Naive thymus-derived CD8-positive, alpha-beta T cell (primary cell): ENCODE measurements at places on chromosomes 3 and 15. TPM values are rescaled to one million over a fixed set of nuclear protein-coding genes. Genes with fewer than 3 reads are reported as not detected.

The CKMT1B gene
- total RNA-seq: not detected

The DPPA4 gene
- total RNA-seq: 6.2 TPM

The CSPG4 gene
- total RNA-seq: not detected

The C15orf62 gene
- total RNA-seq: 2.0 TPM

The CFAP100 gene
- not detected for total RNA-seq

The C2CD4A gene
- not detected for total RNA-seq

The FETUB gene
- not detected for total RNA-seq

The UPK1B gene
- not detected for total RNA-seq

The CDC25A gene
- total RNA-seq: not detected

GRCh38 chr3:150074277-150074676, 103.6 kb upstream of the PFN2 start:
- DNase-seq: no peak

DNA sequence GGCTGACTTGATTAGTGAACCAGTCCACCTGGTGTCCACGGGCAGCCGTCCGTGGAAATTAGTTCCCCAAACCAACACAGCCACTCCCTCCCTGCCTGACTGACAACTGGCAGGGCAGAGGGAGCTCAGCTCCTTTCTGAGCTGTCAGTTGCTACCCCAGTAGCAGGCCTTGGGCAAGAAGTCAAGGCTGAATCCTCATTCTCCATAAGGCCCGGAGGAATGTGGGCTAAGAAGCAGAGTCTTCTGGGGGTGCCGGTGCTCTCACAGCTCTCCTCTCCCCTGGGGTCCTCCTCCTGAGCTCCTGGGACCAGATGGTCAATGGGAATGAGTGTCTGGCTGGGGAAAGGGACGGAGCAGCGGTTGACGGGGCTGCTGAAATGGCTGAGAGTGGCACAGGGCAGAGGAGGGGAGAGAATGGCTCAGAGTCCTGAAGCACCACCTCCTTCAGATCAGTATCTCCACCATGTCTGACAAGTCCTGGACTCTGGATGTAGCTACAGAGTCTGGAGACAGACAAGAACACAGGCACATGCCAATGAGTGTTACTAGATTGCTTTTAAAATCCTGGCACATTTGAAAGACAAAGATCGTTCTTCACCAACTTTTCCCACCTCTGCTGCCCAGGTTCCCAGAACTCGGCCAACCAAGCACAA, 16.9 kb downstream of the AMOTL2 start:
- DNase-seq: no peak

- peak; percentile 26 for DNase-seq
Observed at GRCh38 chr3:194141415-194142155, 5.6 kb downstream of the HES1 start.

- DNase-seq: peak; percentile 34
Observed at GRCh38 chr3:58463181-58463941, 28.5 kb upstream of the KCTD6 start.

DNA sequence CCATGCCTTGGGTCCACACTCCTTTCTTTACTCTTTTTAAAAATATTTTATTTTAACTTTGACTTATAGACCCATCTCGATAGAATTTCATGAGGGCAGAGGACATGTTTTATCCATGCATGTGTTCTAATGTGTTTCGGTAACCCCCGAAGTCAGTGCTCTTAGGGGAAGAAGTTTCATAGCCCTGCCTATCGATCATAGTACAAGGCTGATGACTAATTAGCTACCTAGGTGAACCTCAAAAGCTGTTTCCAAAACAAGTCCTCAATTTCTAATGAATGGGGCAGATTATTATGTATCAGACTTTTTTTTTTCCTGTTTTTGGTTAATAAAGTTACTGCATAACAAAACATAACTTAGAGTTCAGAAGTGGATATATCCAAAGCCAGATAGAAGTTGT, 82.0 kb downstream of the MBNL1 start:
- no peak for DNase-seq

DNA sequence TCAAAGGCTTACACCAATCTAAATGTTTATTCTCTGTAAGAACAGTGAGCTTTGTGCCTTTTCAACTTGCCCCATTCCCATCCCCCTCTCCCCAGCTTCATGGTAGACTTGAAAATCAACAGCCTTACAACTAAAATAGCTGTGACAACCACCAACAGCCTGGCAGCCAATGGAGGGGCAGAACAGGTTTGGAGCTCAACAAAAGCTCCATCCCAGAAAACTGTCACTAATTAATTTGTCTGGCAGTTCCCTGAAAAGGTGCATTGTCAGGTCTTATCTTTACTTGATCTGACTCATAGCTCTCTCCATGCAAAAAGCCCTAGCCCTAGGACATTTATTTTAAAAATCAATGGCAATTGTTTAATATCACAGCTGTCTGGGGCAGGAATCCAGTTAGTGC, 22.6 kb downstream of the MTHFS start:
- DNase-seq: no peak

DNA sequence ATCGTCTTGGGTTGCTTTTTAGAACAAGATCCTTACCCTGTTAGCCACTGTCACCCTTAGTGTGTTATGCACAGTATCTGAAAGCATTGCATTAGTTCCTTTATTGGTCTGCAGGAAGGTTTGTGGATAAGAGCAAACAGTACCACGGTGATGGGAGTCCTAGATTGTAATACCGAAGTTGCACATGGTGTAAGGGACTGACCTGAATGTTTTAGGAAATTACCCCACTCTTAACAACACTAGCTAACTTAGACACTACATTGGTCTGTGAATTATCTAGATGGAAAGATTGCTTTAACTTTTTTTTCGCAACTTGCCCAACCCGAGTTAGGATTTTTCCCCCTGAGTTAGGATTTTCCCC, 1.3 kb downstream of the STT3B start:
- no peak for DNase-seq

DNA sequence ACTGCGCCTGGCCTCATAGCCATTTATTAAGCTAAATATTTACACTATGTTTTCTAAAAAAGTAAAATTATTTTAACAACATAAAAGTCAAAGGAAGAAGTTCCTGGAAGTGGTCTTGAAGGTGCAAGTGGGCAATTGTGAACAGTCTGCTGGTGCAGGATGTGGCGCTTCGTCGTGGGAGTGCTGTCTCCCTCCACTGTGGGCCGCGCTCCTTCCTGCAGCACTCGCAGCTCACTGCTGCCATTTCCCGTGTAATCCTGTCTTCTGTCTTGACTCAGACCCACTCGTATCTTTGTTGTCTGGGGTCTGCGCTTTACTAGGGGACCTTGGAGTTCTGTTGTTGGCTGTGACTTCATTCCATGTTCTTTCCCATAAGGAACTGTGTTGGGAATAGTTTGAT, 56.3 kb downstream of the APBA2 start:
- peak; percentile 75 for DNase-seq

- peak; percentile 9 for DNase-seq
Observed at GRCh38 chr15:25439369-25439836, 579 bp upstream of the UBE3A start.

GRCh38 chr3:131840156-131840797, 194.5 kb downstream of the CPNE4 start:
- no peak for DNase-seq

DNA sequence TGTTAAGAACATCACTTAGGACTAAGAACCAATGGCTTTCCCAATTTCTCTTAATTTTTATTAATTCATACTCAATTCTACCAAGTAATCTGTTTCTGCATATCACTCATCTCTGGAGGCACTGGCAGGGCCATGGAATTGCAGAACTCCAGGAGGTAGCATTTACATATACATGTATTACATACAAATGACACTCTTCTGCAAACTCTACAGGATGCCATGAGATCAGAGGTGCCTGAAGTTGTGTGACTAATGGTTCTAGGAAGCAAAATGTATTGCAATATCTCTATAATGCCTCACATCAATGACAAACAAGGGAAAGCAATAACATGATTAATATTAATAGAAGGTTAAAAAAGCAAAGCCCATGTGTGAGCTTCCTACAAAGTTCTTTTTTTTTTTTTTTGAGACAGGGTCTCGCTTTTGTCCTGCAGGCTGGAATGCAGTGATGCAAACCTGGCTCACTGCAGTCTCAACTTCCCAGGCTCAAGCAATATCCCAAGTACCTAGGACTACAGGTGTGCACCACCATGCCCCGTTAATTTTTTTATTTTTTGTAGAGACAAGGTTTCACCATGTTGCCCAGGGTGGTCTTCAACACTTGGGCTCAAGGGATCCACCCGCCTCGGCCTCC, 33.0 kb downstream of the DENND6A start:
- no peak for DNase-seq

DNA sequence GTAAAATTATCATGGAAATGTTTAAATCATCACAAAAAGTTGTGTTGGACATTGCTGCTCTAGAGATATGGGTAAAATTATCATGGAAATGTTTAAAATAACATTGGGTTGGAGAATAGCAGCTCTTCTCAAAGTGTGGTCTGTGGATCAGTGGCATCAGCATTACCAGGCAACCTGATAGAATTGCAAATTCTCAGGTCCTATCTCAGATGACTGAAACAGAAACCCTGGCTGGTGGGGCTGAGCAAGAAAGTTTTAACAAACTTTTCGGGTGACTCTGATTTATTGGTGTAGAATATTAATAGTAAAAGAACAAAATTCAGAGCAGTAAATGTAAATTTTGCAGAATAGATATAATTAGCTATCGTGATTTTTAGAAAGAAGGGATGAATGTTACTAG, 28.9 kb downstream of the NXPE3 start:
- DNase-seq: no peak

DNA sequence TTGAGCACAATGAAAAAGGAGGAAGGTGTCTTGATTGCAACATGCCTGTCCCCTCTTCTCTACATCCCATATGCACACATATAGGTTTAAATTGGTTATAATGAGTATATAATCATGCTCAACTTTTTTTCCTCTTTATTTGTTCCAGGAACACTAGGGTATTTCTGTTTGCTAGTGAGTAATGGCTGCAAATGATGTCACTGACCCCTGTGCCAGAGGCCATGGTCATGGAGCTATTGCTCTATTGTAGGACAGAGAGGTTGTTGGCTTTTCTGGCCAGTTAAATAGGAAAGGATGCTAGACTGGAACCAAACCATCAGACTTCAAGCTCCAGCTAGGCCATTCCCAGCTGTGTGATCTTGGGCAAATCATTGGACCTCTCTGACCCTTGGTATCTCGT, 9.6 kb downstream of the ARHGEF3 start:
- DNase-seq: no peak

- peak; percentile 21 for DNase-seq
Observed at GRCh38 chr3:66938338-66938963, 59.7 kb upstream of the KBTBD8 start.

DNA sequence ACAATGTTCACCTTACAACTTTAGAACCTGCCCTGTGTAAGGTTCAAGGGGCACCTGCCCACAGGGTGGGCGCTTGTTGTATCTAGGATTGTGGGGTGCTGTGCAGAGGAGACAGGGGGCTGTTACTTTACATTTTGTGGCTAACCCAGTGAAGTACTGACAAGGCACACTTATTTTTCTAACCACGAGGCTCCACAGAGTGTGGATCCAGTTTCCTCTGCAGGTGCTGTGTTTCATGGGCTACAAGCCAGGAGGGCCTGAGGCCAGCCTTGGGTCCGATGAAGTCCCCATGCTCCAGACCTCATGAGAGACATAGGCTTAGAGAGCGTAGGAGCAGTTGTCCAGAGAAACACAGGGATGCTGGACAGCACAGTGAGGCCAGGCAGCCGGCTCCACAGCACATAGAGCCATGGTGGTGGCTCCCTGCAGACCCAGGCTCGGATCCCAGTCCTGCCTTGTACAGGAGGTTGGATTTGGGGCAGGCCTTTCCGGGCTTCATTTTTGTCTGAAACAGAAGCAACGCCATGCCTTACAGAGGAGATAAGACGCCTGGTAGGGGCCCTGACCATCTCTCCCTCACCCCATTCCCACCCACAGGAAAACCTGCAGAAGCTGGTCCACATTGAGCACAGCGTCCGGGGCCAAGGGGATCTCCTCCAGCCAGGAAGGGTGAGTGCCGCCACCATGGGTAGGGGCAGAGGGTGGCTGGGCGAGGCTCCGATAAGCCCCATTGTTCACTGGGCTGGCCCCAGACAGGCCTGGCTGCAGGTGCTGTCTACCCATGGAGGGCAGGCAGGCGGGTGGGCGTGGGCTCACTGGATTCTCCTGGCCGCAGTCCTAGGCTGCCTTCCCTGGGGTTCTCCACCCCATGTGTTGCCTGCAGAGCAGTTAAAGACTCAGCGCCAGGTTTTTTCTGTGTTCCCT, 40.1 kb upstream of the NR2C2 start:
- no peak for DNase-seq

GRCh38 chr3:141201122-141201521, 30.5 kb upstream of the PXYLP1 start:
- no peak for DNase-seq

DNA sequence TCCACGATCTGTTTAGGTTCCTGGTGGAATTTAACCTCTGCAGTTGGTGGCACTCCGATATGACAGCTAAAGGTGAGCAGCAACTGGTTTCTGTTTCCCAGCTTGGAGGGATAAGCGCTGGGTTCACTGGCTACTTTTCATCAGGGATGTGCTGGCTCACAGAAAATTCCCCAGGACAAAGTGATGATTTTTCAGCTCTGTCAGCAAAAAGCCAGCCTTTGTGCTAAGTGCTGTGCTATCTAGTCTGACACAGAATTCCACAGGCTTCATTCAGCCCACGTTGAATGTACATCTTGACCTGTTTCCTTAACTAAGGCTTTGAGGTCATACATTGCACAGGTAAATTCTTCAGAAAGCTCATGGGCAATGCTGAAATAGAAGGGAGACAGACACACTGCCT, 81.5 kb upstream of the LRTM1 start:
- no peak for DNase-seq

GRCh38 chr3:154776549-154777225, 303.4 kb upstream of the MME start:
- no peak for DNase-seq

- no peak for DNase-seq
Observed at GRCh38 chr3:54232618-54233017, 110.3 kb downstream of the CACNA2D3 start.

- DNase-seq: no peak
Observed at GRCh38 chr3:140384876-140385275, 293.0 kb upstream of the TRIM42 start.

GRCh38 chr3:152348436-152349177, 79.9 kb downstream of the MBNL1 start:
- no peak for DNase-seq

DNA sequence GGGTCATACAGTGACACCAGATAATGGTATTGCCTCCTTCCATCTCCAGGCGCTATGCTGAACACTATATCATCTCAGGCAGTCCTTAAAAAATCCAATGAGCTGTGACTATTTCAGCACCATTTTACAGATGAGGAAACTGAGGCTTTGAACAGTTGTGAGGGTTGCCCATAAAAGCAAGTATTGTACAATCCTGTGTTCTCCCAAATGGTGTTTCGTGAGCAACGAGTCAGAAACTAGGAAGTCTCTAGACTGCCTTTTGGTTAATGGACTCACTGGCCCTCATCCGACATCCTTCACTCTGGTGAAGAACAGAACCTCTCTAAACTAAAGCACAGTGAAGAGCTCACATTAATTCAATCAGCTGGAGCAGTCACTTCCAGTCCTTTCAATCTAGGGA, 61.8 kb downstream of the ATP8B4 start:
- no peak for DNase-seq
